Naive thymus-derived CD4-positive, alpha-beta T cell (primary cell): ENCODE measurements at places on chromosomes 6 and 20.

GRCh38 chr20:49964964-49965780, 17.6 kb upstream of the SNAI1 start:
- H3K27me3 ChIP-seq: no peaks in the 10 kb centered on the region
- DNase-seq: no peak
- H3K4me1 ChIP-seq: no peaks in the 10 kb centered on the region

DNA sequence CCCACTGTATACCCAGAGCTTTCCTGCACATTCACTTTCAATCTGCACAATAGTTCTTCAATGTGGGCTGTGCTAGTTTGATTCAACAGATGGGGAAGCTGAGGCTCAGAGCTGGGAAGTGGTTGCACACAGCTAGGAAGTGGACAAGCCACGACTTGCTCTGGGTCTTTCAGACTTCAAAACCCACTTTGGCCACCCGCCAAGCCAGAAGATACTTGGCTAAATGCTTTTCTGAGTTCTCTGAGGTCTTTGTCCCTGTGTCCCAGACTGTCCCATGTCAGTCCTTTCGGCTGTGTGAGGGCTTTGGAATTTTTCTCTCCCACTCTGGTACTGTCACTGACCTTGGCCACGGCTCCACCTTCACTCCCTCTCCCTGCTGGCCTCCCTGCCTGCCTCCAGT, 10.6 kb downstream of the PDYN start:
- no peaks in the 10 kb centered on the region for H3K4me1 ChIP-seq
- DNase-seq: no peak
- H3K4me3 ChIP-seq: no peak overlapping the region
- H3K27ac ChIP-seq: no peak overlapping the region
- peaks cover 6% of the 10 kb centered on the region for H3K27me3 ChIP-seq
- H3K36me3 ChIP-seq: no peaks in the 10 kb centered on the region

GRCh38 chr20:44029848-44030230, 115.2 kb downstream of the TOX2 start:
- no peak for DNase-seq
- no peaks in the 10 kb centered on the region for H3K27me3 ChIP-seq
- H3K4me1 ChIP-seq: peaks cover 16% of the 10 kb centered on the region
- H3K27ac ChIP-seq: no peak overlapping the region
- no peaks in the 10 kb centered on the region for H3K36me3 ChIP-seq

- DNase-seq: peak; percentile 37
- H3K4me3 ChIP-seq: no peak overlapping the region
- no peaks in the 10 kb centered on the region for H3K27me3 ChIP-seq
- no peaks in the 10 kb centered on the region for H3K36me3 ChIP-seq
- H3K27ac ChIP-seq: no peak overlapping the region
Measured at GRCh38 chr6:108592371-108593337, 31.9 kb downstream of the FOXO3 start.

- peak overlapping the region; percentile 29 for H3K4me3 ChIP-seq
- no peaks in the 10 kb centered on the region for H3K27me3 ChIP-seq
- no peaks in the 10 kb centered on the region for H3K36me3 ChIP-seq
- peak overlapping the region; percentile 16 for H3K27ac ChIP-seq
- no peak for DNase-seq
- no peaks in the 10 kb centered on the region for H3K4me1 ChIP-seq
Measured at GRCh38 chr6:20335872-20336271, 65.8 kb upstream of the E2F3 start.

DNA sequence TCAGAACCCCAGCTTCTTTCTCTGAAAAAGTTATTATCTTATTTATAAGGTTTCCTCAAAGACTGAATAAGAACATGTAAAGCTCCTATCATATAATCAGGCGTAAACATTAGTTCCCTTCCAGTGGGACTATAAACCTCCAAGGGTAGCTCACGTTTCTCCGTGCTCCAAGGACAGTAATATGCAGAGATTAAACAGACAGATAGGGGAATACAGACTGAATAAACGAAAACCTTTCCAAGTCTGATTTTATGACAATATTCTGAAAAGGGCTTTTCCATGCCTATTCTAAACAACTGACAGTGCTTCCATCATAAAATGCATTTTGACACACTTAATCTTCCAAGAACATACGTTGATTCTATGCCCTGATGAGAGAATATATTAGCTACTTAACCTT, 22.8 kb downstream of the BACH2 start:
- peak overlapping the region; percentile 14 for H3K4me3 ChIP-seq
- H3K27ac ChIP-seq: peak overlapping the region; percentile 99
- peaks cover 18% of the 10 kb centered on the region for H3K4me1 ChIP-seq
- H3K36me3 ChIP-seq: no peaks in the 10 kb centered on the region
- no peak for DNase-seq
- H3K27me3 ChIP-seq: no peaks in the 10 kb centered on the region

- no peaks in the 10 kb centered on the region for H3K36me3 ChIP-seq
- H3K4me1 ChIP-seq: no peaks in the 10 kb centered on the region
- no peak for DNase-seq
- no peak overlapping the region for H3K4me3 ChIP-seq
Measured at GRCh38 chr20:23211164-23211563, 125.0 kb upstream of the CD93 start.

- DNase-seq: peak; percentile 8
- peaks cover 15% of the 10 kb centered on the region for H3K4me1 ChIP-seq
- H3K27me3 ChIP-seq: no peaks in the 10 kb centered on the region
Measured at GRCh38 chr6:20292905-20293304, 80.6 kb upstream of the MBOAT1 start.

- H3K27ac ChIP-seq: no peak overlapping the region
- no peak for DNase-seq
- no peak overlapping the region for H3K4me3 ChIP-seq
- no peaks in the 10 kb centered on the region for H3K27me3 ChIP-seq
Measured at GRCh38 chr20:25514747-25515340, 70.5 kb downstream of the NINL start.

DNA sequence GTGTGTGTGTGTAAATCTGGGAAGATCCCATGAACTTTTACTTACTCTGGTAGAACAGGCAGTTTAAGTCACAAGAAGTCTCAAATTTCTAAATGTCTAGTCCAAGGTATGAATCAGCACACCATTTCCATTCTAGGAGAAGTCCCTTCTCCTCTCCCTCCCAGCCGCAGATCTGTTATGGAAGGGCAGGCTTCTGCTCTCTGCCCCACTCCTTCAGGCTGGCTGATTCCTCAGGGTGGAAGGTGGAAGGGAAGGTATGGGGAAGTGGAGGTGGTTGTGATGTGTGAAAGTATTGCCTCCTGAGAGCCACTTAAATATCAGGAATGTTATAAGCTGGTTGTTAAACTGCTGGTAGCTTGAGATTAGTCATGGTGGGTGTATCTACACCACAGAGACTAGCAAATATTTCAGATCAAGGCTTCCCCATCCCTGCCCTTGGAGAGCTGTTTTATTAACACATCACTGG, 44.5 kb upstream of the LAMA4 start:
- no peaks in the 10 kb centered on the region for H3K27me3 ChIP-seq
- no peaks in the 10 kb centered on the region for H3K36me3 ChIP-seq
- no peak overlapping the region for H3K27ac ChIP-seq
- DNase-seq: no peak
- no peaks in the 10 kb centered on the region for H3K4me1 ChIP-seq
- H3K4me3 ChIP-seq: no peak overlapping the region

DNA sequence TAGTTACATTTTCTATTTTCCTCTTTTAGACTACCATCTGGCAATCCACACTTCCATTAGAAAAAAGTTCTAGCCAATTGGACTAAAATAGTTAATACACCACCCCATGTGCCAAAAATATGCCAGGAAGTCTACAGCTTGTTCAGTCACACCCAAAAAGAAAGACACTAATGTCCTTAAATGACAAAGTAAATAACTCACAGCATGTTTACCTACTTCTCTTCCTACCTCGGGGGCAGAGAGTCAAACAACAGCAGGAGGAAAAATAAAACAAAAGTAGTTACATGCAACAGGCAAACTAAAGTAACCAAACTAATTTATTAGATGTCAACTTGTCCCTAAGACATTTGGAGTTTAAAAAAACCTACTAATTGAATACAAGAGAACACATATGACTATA, 57.0 kb downstream of the UBE3D start:
- no peak overlapping the region for H3K4me3 ChIP-seq
- H3K4me1 ChIP-seq: no peaks in the 10 kb centered on the region
- no peak overlapping the region for H3K27ac ChIP-seq
- no peak for DNase-seq

DNA sequence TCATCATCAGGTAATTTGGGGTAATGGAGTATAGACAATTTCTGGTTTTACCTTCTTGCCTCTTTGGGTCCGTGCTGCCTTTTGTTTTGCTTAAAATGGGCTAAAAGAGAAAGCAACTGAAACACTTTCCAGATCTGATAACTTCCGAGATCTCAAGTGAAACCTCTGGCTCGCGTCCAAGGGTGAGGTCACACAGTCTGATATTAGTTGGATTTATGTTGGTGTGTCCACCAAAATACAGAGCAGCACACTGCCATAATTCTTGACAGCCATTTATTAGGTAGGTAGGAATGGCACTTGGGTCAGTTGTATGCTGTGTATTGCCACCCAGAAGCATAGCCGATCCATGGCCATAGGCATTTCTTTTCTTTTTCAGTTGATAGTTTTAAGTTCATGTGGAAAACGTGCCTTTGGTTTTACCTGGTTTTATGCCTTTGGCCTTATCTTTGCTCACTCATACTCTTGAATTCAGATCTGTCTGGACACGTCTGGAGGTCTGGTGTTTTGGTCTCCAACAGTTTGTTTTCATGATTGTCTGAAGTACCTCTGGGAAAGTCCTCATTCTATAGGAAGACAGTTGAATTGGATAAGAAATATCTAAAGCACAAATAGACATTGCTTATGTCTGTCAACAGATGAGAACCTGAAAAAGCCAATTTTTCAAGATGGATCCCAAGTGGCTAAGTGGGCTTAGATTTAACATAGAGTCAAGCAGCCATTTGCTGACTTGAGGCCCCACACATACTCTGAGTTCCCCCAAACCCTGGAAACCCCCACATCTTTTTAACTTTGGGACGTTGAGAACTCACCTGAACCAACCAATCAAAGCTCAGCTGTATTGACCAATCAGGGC, 320.8 kb downstream of the SOX4 start:
- H3K27ac ChIP-seq: peak overlapping the region; percentile 6
- no peaks in the 10 kb centered on the region for H3K4me1 ChIP-seq
- DNase-seq: peak; percentile 65

- no peaks in the 10 kb centered on the region for H3K4me1 ChIP-seq
- no peak overlapping the region for H3K4me3 ChIP-seq
- no peaks in the 10 kb centered on the region for H3K27me3 ChIP-seq
- no peak for DNase-seq
- H3K36me3 ChIP-seq: no peaks in the 10 kb centered on the region
Measured at GRCh38 chr6:150093397-150093796, 24.5 kb upstream of the ULBP3 start.

GRCh38 chr20:41040855-41041254, 12.2 kb downstream of the TOP1 start:
- no peaks in the 10 kb centered on the region for H3K36me3 ChIP-seq
- no peak overlapping the region for H3K4me3 ChIP-seq
- no peaks in the 10 kb centered on the region for H3K27me3 ChIP-seq

DNA sequence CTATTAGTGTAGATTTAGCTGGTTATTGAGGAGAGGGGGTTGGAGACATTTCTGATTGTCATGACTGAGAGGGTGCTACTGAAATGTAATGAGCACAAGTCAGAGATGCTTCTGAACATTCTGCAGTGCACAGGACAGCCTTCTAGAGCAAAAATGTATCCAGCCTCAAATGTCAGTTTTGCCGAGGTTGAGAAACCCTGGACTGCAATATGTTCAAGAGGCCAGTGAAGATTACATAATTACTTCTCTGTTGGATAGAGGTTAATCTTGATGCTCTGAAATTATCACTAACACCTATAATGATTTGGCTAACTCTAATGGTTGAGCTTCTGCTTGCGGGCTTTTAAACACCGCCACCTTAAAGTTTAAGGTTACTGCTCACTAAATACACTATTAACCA, 3.4 kb upstream of the DUSP22 start:
- no peak for DNase-seq
- peaks cover 7% of the 10 kb centered on the region for H3K4me1 ChIP-seq
- no peak overlapping the region for H3K27ac ChIP-seq
- no peaks in the 10 kb centered on the region for H3K27me3 ChIP-seq

DNA sequence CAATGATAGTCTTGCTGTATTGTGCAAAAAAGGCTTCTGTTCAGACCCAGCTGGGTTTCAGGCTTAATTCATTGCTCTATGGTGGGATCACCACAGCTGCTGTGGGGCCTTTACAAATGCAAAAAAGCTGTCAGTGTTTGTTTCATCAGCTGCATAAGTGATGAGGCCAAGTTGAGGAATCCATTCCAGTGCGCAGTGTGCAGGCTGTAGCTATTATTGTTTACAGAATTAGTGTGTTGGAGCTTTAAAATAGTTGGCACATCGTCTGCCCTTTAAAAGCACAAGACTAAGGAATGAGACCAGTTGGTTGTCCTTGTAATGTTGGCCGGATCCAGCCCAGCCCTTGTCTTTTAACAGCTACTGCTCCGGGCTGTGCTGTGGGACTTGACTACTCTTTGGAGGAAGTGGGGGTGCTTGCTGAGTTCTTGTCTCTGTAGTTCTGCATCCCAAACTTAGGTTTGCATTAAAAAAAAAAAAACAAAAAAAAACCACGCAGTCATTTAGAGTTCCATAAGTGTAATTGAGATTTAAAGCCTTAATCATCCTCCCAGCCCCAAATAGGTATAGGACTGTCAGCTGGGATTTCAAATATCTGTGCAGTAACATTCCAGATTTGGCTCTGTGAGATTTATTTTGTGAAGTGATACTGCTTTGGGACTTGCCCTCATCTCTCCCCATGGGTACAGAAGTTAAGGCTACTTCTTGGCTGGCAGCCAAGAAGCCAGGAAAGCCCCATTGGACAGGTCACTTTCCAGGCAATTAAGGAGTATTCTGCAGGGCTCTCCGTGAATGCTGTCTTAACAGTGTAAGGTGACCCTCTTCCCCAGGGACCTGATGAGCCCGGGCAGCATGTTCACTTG, 19.3 kb downstream of the JARID2 start:
- DNase-seq: no peak
- no peak overlapping the region for H3K4me3 ChIP-seq
- no peak overlapping the region for H3K27ac ChIP-seq
- H3K27me3 ChIP-seq: no peaks in the 10 kb centered on the region
- no peaks in the 10 kb centered on the region for H3K36me3 ChIP-seq

DNA sequence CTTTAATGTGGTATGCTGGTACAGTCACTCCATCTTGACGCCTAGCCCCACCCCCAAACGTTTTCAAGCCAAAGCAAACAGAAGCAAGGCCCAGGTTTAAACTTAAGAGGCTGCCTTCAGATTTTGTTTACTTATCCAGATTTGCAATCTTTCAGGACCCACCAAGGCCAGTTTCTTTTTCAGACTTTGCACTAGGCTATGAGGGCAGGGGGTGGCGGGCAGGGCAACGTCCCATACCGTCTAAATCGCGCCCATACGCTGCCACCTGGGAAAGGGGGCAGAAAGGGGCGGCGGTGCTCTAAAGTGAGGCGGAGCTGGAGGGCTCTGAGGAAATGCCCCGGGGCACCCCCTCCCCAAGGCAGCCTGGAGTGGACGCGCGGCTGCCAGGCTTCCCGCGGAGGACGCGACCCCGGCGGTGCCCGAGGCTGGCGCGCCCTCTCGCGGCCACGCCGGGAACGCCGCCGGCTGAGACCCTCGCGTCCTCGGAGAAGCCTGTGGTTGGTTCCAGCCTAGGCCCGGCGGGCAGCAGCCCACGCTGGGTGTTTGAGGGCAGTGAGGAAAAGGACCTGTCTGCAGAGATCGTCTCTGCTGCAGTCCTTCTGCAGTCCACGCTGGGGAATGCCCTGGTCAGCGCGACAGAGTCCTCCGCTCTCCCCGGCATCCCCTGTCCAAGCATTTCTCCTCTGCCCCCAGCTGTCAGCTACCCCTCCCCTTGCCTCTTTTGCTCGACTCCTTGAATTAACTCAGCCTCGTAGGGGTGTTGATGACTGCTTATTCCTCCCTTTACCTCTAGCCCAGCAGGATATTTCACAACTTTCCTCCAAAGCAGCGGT, 129.2 kb upstream of the PRND start:
- H3K4me1 ChIP-seq: peaks cover 8% of the 10 kb centered on the region
- peak; percentile 47 for DNase-seq
- no peaks in the 10 kb centered on the region for H3K27me3 ChIP-seq
- peak overlapping the region; percentile 56 for H3K4me3 ChIP-seq
- H3K27ac ChIP-seq: no peak overlapping the region
